Kidney epithelial cell (primary cell): ENCODE measurements at places on chromosomes 1 and 21.

DNA sequence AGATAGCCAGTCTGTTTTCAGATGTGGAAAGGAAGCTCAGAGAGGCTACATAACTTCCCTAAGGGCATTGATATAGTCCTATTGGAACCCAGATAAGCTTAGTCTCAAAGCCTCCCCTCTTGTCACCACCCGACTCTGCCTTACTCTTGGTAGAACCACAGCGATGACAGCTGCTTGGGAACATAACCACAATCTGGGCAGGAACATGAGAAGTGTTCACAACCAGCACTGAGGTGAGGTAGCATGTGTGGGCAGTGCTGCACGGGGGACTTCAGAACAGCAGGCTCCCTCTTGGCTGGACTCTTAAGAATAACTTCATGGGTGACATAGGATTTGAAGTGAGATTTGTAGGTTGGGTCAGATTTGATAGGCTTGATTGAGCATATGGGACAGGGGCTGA is 9.3 kb upstream of the S100A10 start:
- DNase-seq = no peak

- no peak for DNase-seq
Observed at GRCh38 chr1:221715321-221716169, 26.3 kb downstream of the DUSP10 start.

DNA sequence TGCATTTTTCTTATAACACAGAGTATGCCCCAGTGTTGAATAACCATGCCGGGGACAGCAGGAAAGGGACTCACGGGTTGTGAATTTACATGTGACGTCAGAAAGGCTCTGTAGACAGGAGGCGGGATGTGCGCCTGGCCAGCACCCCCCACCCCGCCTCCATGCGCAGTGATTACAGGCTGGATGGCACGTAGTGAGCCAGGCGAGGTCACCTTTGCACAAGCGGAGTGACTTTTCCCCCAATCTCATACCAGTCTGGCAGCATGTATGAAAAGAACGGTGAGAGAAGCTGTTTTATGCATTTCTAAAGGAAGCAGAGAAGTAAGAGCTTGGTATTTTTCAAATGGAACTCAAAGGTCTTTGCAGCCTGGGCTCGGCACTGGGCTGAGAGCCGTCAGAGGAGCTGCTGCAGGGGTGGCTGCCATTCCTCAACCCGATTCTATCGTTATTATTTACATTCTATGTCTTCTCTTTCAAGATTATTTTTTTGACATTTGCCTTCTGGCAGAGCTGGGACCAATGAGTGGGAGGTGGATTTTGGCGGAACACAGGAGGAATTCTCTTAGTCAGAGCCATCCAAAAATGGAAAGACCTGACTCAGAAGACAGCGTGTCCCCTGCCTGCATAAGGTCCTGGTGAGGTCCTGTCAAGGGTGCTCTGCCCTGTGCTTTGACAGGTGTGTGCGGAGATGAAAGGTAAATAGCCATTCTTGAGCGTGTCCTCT is 115.6 kb upstream of the SLC45A1 start:
- no peak for DNase-seq

DNA sequence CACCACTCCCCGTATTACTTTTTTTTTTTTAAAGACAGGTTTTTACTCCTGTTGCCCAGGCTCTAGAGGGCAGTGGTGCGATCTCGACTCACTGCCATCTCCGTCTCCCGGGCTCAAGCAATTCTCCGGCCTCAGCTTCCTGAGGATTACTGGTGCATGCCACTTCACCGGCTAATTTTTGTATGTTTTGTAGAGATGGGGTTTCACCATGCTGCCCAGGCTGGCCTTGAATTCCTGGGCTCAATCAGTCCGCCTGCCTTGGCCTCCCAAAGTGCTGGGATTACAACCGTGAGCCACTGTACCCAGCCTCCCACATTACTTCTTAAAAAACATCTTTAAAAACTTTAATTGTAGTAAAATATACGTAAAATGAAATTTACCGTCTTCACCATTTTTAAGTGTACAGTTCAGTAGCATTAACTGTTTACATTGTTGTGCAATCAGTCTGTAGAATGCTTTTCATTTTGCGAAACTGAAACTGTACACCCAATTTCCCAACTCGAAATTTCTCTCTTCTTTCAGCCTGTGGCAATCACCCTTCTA is 77.0 kb downstream of the ZMYM4 start:
- no peak for DNase-seq

DNA sequence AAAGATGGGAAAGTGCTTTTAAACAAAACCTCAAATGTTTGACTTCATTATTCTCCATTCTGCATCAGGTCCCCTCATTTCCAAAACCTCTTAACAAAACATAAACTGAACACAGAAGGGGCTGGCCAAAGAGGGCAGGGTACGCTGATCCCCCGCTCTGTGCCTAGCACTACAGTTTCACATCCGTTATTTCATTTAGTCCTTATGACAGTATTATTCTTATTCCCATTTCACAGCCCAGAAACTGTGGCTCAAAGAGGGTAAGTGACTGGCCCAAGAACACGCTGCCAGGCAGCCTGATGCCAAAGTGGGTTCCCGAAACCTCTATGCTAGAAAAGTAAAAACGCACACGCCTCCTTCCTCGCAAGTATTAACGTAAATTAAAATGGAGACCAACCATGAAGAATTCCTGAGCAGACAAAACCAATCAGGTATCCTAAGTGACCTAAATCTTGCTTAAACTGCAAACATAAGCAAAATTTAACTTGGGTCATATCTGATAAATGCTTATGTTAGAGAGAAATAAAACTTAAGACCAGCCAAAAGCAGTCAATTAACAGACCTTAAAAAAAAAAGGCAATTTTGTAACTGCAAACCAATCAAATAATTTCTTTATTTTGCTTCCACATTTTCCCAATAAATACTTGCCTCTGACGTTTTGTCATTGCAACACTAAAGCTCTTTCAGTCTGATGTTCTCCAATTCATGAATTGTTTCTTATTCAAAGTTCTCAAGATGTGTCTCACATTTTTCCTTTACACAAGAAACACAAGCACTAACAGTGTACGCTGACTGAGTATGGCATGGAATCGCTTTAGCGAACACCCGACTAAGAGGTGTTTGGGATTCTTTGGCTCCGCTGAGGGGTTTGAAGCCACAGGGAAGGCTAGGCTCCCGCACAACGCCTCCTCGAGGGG is 653 bp downstream of the CASP9 start:
- DNase-seq = no peak
